HFF-Myc (cell line): ENCODE measurements at places on chromosomes 5 and 9.

DNA sequence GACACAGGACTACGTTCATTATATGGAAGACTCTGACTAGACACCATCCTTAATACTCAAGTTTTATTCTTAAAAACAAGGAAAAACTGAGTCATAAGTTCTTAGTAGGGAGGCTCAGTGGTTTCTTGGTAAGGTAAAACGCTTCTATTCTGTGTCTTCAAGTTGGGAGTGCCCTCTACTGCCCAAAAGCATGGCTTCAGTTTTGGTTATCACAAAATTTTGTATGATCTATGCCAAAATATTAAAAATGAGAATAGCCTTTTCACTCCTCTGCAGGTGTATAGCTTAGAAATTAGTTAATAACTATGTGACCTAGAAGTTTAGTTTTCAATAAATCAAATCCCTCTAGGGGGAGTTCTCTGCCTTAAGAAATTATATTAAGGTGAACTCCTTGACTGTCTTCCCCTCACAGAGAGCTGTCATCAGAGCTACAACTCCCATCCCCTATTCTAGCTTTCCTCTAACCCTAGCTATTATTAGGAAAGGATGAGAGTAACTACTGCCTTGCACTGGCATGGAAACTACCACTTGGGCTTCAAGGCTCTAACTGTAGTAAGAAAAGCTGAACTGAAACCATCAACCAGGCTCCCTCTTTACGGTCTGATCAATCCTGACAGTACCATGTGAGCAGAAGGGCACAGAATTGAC lies 189.7 kb downstream of the GNAQ start:
- no peak for DNase-seq

- DNase-seq = no peak
Observed at GRCh38 chr9:74861773-74862474, 25.8 kb downstream of the TRPM6 start.

DNA sequence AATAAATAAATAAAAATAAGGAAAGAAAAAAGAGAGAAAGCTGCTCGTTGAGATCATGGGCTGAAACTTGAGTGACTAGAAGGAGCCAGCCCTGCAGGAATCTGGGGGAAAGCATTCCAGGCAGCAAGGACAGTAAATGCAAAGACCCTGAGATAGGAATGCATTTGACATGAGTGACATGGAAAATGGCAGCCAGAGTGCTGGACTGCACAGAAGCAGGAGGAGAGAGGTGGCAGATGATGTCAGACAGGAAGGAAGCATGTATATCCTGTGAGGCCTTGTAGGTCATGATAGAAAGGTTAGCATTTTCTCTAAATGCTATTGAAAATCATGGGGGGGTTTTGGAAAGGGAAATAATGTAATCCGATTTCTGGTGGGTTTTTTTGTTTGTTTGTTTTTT lies 29.1 kb downstream of the ADRA1B start:
- no peak for DNase-seq

DNA sequence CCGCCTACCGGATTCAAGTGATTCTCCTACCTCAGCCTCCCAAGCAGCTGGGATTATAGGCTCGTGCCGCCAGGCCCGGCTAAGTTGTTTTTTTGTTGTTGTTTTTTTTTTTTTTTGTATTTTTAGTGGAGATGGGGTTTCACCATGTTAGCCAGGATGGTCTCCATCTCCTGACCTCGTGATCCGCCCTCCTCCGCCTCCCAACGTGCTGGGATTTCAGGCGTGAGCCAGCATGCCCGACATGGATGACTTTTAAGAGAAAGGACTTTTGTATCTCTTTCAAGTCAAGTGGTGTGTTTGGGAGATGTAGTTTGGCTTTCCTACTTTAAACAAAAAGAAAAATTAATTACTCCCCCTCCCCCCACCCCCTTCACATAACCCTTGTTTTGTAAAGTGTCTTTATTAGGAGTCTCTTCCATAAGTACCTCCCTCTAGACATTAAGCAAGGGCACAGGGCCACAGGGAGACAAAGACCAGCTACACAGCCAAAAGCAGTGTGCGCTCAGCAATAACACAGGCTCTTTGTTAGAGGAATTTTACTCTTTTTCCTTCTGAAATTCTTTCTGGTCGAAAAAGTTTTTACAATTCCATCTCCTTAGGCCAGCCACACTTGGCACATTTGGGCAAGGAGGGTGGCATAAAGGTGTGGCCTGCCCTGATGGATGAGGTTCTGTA lies 31.2 kb downstream of the JAKMIP2 start:
- no peak for DNase-seq

DNA sequence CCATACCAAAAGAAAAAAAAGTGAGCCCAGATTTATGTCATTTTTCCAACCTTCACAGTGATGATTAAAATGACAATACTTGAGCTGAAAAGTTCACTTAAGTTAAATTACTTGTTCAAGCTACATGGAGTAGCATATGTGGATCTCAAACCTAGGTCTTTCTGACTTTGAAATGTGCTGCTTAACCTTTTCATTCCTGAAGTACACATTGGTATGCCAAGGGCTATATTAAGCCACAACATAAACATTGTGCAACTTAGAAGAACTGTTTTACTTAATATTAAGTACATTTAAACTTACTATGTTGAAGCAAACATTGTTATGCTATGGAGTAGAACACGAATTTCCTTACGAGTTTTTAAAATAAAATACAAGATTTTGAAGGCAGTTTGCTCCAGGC lies 105.0 kb downstream of the GIN1 start:
- DNase-seq = peak; percentile 10

DNA sequence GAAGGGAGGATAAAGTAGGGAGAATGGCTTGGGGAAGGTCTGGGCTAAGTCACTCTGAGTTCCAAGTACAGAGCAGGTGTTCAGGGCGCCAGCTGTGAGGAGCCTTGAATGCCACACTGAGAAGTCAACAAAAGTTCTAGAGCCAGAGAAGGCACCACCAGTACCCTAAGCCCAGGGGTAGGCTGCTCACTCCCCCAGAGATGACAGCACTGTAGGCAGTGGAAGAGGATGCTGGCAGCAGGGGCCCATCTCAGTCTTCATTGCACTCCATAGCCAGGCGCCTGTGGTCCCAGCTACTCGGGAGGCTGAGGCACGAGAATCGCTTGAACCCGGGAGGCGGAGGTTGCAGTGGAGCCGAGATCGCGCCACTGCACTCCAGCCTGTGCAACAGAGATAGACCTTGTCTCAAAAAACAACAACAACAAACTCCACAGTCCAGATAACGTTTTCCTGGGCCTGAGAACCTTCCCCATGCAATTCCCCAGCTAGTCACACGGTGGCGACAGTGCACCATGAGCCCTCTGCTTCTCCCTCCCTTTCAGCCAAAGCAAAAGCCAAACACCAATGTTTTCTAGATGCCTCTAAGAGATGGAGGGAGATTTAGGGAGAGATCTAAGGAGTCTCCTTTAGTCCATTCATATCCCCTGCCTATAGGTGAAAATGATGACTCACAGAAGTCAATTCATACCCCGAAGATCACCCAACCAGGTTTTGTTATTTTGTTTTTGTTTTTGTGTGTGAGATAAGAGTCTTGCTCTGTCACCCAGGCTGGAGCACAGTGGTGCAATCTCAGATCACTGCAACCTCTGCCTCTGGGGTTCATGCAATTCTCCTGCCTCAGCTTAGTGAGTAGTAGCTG lies 19.8 kb upstream of the NSD1 start:
- peak; percentile 64 for DNase-seq

GRCh38 chr9:112434487-112434886 lies 52.1 kb upstream of the KIAA1958 start:
- DNase-seq = no peak

GRCh38 chr5:76850543-76851145 lies 830 bp downstream of the S100Z start:
- no peak for DNase-seq

GRCh38 chr5:97377582-97377981 lies 194.5 kb upstream of the RIOK2 start:
- no peak for DNase-seq

GRCh38 chr5:174490728-174491127 lies 233.7 kb upstream of the MSX2 start:
- no peak for DNase-seq

DNA sequence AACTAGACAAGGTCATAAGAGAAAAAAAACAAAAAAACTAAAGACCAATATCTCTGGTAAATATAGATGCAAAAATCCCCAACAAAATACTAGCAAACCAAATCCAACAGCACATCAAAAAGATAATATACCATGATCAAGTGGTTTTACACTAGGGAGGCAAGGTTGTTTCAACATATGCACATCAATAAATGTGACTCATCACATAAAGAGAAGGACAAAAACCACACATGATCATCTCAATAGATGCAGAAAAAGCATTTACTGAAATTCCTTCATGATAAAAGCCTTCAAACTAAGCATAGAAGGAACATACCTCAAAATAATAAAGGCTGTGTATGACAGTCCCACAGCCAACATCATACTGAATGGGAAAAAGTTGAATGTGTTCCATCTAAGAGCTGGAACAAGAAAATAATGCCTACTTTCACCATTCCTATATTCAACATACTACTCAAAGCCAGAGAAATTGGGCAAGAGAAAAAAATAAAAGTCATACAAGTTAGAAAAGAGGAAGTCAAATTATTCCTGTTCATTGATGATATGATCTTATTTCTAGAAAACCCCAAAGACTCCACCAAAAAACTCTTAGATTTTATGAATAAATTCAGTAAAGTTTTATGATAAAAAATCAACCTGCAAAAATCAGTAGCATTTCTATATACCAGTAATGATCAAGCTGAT lies 72.2 kb upstream of the FAM169A start:
- DNase-seq = no peak

- DNase-seq = peak; percentile 51
Observed at GRCh38 chr5:158492841-158493242, 606.9 kb downstream of the EBF1 start.

- no peak for DNase-seq
Observed at GRCh38 chr5:4553130-4553529, 587.0 kb upstream of the ADAMTS16 start.

DNA sequence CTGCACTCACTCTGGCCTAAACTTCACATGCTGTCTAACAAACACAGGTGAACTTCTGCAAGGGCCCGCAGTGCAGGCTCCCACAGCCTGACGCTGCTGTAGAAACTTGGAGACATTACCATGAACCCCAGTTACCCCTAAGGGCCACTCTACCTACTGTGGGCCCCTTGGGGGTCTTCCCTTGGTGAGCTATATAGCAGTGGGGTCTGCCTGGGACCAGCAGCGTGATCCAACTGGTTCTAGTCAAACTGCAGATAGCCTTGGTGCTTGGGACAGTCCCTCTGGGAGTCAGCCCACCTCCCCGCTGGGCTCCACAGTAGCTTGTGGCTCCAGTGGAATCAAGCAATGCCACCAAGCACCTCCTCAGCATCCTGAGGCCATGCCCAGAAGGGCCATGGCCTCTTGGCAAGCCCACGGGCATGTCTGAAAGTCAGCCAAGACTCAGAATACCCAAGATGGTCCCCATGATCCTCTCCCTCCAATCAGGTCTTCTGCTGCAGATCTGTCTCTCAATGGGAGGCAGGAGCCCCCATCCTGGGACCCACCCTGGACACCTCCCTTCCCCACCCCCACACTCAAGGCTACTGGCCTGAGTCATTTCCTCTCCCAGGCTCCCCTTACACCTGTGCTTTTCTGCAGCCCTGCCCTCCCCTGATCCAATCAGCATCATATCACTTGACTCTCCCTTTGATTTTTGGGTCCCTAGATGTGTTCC lies 230.0 kb upstream of the IRX1 start:
- DNase-seq = no peak

GRCh38 chr5:154522284-154522683 lies 44.3 kb upstream of the HAND1 start:
- no peak for DNase-seq

DNA sequence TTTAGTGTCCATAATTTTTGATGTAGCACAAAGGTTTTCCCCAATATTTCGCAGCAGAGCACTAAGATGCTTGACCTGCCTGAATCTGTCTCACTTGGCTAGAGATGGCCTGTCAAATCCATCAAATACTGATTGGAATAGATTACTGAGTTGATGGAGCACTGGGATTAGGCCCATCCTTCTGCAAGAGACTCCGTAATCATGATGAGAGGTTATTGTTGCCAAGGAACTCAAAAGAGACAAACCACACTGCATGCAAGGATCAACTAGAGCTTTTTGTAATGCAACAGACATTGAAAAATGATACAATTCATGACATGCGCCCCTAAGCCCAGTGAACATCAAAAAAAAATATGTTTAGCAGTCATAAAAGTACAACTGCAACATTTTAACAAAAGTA lies 585.3 kb upstream of the GRAMD2B start:
- no peak for DNase-seq

DNA sequence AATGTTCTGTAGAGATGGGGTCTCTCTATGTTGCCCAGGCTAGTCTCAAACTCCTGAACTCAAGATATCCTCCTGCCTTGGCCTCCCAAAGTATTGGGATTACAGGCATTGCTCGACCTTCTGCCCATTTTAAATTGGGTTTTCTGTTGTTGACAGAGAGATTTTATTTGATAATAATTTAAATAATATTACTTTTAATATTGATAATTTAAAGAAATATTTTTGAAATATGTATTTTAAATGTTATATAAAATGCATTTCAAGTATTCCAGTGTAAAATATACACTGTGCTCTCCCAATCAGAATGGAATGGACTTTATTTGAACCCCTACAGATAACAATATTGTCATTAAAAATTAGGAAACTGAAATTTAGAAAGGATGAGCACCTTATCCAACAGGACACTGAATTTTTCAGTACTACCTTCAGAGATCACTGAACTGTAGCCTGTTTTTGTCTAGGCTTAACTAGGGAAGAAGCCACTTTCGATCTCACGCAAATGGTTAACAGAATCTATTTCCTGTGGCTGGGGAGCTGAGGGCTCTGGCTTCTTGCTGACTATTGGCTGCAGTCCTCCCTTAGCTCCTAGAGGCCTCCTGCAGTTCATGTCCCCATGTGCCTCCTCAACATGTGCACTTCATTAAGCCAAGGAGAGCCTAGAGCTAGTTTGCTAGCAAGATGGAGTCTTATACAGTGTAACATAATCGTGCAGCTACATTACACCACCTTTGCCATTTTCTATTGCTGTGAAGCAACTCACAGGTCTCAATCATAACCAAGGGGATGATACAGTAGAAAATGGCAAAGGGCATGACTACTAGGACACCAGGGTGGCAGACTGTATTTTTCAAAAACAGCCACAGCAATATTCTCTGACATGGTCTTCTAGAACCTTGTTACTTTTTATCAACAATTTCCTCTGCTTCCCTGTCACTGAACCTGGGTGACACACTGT lies 150.0 kb downstream of the CDC42SE2 start:
- peak; percentile 46 for DNase-seq
